ENCODE measurements at places on chromosomes 12 and 14.

GRCh38 chr12:56377310-56377988 is 14.8 kb upstream of the APOF start:
- DNase-seq, result no peak

- no peak for DNase-seq
Measured at GRCh38 chr14:68676511-68676943, 116.3 kb downstream of the ZFP36L1 start.

- no peak for DNase-seq
Measured at GRCh38 chr12:19138551-19138950, 9.0 kb downstream of the PLEKHA5 start.

GRCh38 chr12:55728939-55729818 is at the start of gene CD63:
Gene CD63 (minus strand): TSS chr12:55729009. CDS start chr12:55728341, 668 bp downstream.
- peak; percentile 31 for DNase-seq

DNA sequence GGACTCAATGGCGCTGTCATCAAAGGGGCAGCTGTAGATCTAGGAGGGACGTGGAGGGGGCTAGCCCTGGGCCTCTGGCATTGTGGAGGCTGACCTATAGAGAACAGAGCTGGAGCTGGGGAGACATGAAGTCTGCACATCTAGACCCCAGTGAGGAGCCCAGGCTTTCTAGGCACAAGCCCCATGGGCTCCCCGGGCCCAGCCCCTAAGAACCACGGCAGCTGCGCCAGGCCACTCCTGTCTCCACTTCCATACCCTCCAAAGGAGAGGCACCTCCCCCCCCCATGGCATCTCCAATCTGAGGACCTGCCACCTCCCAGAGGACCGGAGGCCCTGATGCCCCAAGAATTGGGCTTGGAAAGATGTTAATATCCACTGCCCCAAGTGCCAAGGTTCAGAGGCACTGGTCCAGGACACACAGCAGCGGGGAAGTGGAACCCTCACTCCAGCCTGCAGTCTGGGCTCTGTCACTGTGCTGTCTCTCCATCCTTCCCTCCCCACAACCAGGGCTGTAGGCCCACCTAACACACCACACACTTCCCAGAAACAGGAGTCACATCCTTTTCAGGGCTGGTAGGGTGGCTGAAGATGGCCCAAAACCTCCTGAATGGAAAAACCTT is 4.5 kb downstream of the ANKRD9 start:
- no peak for DNase-seq

GRCh38 chr12:2114071-2114470 is 61.3 kb downstream of the CACNA1C start:
- no peak for DNase-seq

DNA sequence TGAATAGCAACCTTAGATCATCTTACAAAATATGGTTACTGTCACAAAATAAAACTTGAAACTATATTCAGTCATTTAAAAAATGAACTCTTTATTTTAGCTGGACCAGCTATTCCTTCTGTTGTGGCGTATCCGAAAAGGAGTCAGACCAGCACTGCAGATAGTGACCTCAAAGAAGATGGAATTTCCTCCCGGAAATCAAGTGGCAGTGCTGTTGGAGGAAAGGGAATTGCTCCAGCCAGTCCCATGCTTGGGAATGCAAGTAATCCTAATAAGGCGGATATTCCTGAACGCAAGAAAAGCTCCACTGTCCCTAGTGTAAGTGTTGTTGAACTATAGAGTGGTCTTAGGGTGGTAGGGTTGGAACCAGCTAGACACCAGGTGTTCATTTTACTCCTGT is 47.7 kb downstream of the CKB start:
- no peak for DNase-seq

GRCh38 chr12:5083955-5084849 is 40.5 kb downstream of the KCNA5 start:
- DNase-seq, result no peak

- no peak for DNase-seq
Measured at GRCh38 chr12:112842441-112842840, 50.9 kb downstream of the RPH3A start.

- DNase-seq, result no peak
Measured at GRCh38 chr14:68964300-68965093, 14.6 kb downstream of the ACTN1 start.

- DNase-seq, result no peak
Measured at GRCh38 chr12:108462686-108463085, 52.4 kb upstream of the FICD start.

DNA sequence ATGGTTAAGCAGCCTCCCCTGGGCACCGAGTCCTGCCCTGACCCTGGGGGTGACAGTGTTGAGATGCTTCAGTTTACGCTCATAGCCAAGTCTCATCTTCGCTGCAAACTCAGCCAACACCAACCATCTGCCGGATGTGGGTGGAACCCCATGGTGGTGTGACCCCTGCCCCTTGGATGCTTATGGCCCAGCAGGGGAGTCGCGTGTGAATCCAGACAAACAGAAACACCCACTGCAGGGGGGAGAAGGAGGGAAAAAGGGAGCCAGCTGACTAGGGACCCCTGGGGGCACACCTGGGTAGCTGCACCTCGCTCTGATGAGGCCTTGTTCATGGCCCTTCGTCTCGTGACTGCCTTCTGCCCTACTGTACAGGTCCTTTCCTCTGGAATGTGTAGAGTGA is 23.8 kb downstream of the AACS start:
- DNase-seq, result no peak

GRCh38 chr14:68819260-68819691 is 26.4 kb upstream of the ZFP36L1 start:
- DNase-seq, result no peak

DNA sequence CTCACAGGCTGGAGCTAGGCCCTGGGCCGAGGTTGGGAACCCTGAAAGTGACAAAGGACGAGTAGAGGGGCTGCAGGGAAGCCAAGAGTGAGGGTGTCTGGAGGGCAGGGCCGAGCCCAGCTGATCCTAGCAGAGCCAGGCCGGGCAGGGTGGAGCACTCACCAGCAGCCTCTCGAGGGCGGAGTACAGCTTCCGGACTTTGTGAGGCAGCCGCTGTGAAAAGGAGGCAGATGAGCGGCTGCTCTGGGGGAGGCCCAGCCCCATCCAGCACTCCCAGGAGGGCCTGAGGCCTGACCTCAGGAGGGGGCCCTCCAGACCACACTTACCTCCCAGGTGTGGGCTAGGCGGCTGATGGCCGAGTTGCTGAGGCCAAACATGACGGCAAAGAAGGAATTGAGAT is 14.7 kb upstream of the ENDOU start:
- DNase-seq, result no peak

GRCh38 chr14:21215130-21215878 is 53.9 kb downstream of the HNRNPC start:
- no peak for DNase-seq

DNA sequence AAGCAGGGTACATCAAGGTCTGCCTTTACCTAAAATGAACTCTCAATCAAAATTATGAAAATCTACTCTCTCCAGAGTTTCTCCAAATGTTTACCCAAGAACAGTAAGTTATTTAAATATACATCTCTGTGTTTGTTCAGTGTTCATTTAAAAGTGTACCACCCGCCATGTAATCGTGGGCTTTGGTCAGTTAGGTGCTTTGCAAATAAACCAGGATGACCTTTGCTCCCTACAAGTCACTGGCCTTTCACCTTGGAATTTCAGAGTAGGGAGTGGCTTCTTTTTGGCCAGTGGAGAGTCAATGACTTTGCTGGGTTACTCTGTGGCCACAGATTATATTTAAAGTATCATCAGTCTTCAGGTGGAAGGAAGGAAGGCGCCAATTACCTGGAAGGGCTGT is 74.6 kb upstream of the PTPRB start:
- DNase-seq, result no peak

DNA sequence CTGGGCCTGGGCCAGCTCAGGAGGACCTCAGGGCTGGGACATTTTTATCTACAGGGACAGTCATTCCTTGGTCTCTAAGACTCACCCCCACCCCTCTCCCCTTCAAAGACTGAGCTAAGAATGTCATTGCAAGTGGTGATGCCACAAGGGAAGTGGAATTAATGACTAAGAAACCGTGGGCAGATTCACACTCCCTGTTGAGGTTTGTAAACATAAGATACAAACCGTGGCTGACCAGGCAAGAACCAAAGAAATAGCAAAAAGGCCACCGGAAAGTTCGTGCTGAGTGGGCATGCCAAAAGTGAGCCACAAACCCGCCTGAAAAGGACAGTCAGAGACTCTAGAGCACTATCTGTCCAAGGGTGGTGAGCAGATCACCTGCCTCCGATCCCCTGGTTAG is 25.7 kb downstream of the NUAK1 start:
- no peak for DNase-seq

DNA sequence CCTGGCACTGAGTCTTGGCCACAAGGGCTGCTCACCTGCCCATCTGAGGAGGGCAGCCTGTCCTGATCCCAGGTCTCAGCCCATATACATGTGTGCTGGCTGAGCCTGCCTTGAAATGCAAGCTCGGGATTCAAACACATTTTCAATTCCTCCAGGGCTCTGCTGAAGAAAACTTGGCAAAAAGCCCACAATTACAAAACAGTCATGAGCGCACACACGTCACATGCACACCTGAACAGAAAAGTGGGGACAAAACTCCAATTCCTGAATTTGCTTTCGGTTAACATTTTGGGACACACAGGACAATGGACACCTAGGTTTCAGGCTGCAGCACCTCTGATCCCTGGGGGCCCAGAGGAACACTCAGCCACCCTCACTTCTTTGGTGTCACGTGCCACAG is 113.9 kb downstream of the RBM19 start:
- no peak for DNase-seq
